ENCODE measurements at places on chromosomes 12 and 14.

GRCh38 chr12:112305951-112306350 lies 76.3 kb downstream of the HECTD4 start:
- no peak for DNase-seq

DNA sequence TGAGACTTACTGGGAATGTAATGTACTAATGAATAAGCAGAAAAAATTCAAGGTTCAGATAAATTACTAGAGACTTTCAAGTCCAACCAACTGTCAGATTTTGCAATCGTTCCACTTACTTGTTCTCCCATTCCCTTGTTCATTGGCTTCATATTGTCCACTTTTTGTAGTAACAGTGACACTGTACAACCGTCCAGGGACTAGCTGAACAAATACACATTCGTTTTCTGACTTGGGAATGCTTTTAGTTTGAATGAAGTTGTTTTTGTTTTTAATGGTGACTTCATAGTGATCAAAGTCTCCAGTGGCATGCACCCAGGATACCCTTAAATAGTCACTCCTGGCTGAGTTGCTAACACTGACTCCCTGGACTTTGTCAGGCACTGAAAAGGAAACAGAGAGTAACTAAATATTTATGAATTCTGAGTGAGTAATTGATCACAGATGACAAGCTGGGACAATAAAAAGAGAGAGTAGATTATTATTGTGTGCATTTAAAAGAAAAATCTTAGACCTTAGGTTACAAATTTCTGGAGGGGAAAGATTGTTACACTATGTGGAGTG lies 65.4 kb downstream of the PTPRB start:
- DNase-seq: no peak

GRCh38 chr12:112839386-112839972 lies 47.9 kb downstream of the RPH3A start:
- DNase-seq: no peak

GRCh38 chr14:90551070-90551704 lies 154.4 kb downstream of the CALM1 start:
- DNase-seq: peak; percentile 49

Measured in Right ventricle myocardium superior (tissue), 1 donor.